Hair follicular keratinocyte (primary cell): ENCODE measurements at places on chromosomes 4 and X. TPM values are rescaled to one million over a fixed set of nuclear protein-coding genes. Genes with fewer than 3 reads are reported as not detected.

The CFI gene
- not detected in 2 replicates for total RNA-seq

The SMPX gene
- total RNA-seq = not detected in 2 replicates

The MAGEB2 gene
- not detected in 2 replicates for total RNA-seq

The SRPX gene
- 95.2 and 133 TPM in 2 replicates for total RNA-seq

The UGT2B10 gene
- not detected in 2 replicates for total RNA-seq

The BST1 gene
- total RNA-seq = 0.46 and 1.7 TPM in 2 replicates

The NIPAL1 gene
- 9.4 and 13.7 TPM in 2 replicates for total RNA-seq

The RBM47 gene
- 9.9 and 10.6 TPM in 2 replicates for total RNA-seq

The C4orf46 gene
- 4.5 and 10.6 TPM in 2 replicates for total RNA-seq

The ELOVL6 gene
- total RNA-seq = 25.9 and 29.9 TPM in 2 replicates

The MSX1 gene
- 0.08 and 1.1 TPM in 2 replicates for total RNA-seq

The OSTC gene
- 178 and 186 TPM in 2 replicates for total RNA-seq

The ADGRG2 gene
- total RNA-seq = under 0.01 TPM in 1 of 2 replicates, not detected in the other

The TMSB15C gene
- 1.5 and 2.7 TPM in 2 replicates for total RNA-seq

The CTAG1A gene
- not detected in 2 replicates for total RNA-seq

The TMEM35A gene
- total RNA-seq = not detected in 2 replicates

The CACNA1F gene
- 0.08 TPM in 1 of 2 replicates, not detected in the other for total RNA-seq

The GAB1 gene
- 8.6 and 14.7 TPM in 2 replicates for total RNA-seq

The ZFP92 gene
- total RNA-seq = 1.0 and 1.1 TPM in 2 replicates

The ANKRD50 gene
- 7.1 and 11.3 TPM in 2 replicates for total RNA-seq

The CLIC2 gene
- not detected in 2 replicates for total RNA-seq

The NDNF gene
- not detected in 2 replicates for total RNA-seq
